ENCODE measurements at places on chromosomes 11 and 22.

DNA sequence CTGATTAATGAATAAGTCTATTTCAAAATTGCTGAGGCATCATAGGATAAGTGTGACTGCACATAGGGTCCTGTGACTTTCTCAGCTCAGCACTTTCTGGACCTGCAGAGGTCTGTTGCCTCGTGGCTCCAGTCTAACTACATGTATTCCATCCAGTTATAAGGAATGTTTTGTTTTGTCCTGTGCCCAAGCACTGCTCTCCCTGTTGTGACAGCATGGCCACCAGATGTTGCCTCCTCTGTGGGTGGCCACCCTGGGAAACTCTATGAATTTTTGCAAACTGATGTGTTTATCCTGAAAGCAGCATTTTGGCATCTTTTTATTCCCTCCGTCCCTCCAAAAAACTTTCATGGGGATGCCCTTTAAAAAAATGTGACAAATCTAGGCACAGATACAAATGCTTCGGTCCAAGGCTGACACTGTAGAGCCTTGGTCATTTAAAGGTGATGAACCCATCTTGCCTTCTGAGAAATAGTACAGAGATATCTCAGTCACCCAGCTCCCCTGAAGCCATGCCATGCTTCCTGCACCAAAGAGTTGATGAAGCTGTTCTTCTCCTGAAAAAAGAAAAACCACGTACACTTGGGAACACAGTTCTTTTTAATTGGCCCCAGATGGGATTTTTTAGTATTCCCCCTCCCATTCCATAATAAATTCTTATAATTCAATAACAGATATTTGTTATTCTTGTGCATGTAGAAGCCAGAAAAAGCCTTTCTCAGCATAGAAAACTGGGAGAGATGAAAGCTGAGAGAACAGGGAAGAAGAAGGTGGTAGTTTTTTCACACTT, 72.6 kb downstream of the CCDC34 start:
- no peak for DNase-seq

- DNase-seq = no peak
These were observed 794.9 kb downstream of the BRD1 start for GRCh38 chr22:49032821-49033220.

DNA sequence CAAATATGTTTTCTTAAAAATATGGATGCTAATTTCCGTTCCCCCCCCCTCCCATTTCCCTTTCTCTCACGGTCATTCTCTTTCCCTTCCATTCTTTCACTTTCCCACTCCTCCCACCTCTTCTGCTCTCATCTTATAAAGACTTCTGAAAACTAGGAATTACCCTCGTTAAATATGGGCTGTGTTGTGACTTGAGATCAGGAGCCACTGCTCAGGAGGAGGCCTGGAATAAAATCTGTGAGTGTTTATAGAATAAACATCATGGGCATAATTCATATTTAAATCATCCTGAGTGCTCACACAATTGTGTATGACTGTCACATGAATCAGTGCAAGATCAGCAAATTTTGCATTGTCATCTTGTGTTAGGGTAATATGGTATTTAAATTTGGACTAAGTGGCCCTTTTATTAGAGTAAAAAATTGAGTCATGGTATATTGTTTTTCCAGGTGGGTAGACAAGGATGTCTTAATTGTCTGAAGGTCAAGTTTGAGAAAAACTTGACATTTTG, 208.0 kb downstream of the DDX10 start:
- DNase-seq = no peak

- no peak for DNase-seq
These were observed 585 bp downstream of the CYB5R3 start for GRCh38 chr22:42648368-42649245.

GRCh38 chr11:64074239-64074638, 38.5 kb downstream of the FLRT1 start:
- no peak for DNase-seq

- no peak for DNase-seq
These were observed 6.9 kb upstream of the MUC5AC start for GRCh38 chr11:1150769-1151365.

- DNase-seq = no peak
These were observed 35.3 kb downstream of the MAP6 start for GRCh38 chr11:75633409-75634066.

DNA sequence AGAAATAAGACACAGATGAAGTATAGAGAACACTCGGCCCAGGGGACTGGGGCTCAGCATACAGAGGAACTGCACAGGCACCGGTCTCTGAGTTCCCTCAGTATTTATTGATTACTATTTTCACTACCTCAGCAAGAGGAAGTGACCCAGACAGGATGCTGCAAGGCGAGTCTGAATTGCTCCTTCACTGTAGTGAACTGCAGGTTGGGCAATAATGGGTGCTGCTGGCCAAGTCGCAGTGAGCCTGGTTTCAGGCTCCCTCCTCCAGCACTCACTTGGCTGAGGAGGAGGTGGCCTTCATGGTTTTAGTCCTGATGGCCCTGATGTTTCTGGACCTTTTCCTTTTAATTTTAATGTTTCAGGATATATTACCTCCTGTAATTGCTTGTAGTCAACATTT, 10.4 kb downstream of the OR52K2 start:
- peak; percentile 12 for DNase-seq

DNA sequence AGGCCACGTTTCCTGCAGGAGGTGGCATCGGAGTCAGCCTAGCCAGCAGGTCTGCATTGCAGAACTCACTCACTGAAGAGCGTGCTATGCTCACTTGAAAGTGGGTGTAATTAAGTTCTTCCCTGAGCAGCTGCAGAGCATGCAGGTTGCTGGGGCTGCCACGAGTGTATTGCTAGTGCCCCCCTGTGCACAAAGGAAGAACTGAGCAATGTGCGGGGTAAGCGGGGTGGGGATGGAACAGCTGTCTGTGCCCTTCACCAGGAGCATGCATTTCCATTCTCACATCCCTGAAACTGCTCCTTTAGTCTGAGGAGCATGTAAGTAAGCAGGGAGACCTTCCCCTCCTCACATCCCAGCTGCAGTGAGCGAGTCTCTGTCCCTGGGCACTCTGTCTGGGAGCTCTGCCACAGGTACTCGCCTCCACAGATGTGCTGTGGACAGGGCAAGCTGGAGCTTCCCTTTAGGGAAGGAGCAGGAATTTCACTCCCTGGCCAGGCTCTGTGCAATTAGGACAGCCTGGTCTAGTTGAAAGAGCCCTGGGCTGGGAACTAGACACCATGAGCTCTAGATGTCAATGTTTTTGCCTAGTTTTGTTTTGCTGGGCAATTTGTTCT, 1031.8 kb downstream of the NTM start:
- peak; percentile 51 for DNase-seq

DNA sequence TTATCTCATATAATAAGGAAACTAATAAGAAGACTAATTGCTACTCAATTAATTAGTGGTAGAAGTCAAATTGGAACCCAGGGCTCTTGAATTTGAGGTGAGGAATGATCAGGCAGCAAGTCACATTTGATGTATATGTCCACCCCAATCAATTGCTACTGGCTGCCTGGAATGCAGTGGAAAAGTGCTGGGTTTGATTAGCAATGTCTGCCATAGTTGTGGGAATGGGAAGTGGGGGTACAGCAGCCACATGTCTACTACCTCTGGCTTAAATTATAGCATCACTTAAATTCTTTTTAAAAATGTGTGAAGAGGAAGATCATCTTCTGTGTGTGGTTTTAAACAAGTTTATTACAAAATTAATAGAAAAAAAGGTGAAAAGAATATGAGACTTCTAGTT, 50.8 kb upstream of the NAV2 start:
- no peak for DNase-seq

- no peak for DNase-seq
These were observed 18.9 kb upstream of the THY1 start for GRCh38 chr11:119441898-119442243.

DNA sequence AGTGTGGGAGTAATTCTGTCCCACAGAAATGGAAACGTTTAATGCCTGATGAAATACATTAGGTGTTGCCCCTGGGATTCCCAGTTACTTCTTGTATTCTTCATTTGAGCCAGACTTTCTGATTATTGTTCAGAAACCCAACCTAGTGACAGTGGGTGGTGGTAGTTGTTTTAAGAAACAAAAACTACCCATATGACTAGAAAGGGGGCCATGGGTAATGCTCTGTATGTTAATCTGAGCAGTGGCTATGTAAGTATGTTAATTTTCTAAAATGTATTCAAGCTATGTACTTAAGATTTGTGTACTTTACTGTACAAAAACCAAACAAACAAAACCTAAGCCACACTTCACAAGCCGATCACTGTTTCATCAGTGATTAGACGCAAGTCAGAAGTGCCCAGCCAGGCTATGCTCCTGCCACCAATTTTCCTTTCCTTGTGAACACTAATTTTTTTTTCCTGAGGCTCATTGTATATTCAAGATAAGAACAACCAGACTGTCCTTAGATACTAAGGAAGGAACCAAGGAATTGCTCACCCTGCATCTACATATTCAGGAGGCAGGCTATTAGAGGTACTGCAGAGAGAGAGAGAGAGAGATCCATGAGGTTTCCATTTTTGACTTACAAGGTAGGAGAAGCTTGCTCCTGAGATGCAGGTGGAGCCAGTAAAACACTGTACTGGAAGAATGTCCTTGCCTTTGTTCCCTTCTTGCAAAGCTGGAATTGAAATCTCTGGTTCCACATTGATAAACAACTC, 122.7 kb downstream of the DBX1 start:
- no peak for DNase-seq

DNA sequence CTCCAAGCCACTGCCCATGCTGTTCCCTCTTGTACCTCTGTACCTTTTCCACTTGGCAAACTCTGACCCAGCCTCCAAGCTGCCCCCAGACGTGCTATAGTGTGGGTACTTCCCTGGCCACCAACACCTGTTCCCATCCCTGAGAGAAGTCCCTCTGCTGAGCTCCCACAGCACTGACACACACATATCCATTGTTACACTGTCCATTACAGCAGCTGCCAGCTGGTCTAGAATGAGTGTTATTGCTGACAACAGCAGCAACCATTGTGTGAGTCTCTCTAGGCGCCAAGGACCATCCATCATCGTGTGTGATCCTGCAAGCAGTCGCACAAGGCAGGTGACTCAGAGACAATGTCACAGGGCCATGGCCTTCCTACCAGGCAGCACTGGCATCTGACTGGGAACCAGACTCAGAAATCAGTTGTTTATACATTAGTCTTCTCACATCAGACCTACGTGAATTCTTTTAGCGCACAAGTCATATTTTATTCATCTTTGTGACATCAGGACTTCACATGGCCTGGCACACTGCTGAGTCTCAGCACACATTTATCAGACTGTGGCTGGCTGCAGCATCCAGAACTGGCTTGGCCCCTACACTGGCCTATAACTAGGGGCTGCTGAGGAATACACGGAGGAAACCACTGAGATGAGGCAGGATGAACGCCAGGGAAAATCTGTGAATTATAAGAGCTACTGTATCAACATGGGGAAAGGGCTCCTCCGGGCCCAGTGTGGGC, 56.4 kb downstream of the SGSM3 start:
- DNase-seq = no peak
